ENCODE measurements at places on chromosomes 6 and 20. TPM values are rescaled to one million over a fixed set of nuclear protein-coding genes. Genes with fewer than 3 reads are reported as not detected.

GRCh38 chr6:106247733-106248132, 77.8 kb downstream of the ATG5 start:
- no peak overlapping the region for H3K4me3 ChIP-seq
- no peak overlapping the region for H3K27ac ChIP-seq
- H3K27me3 ChIP-seq: no peaks in the 10 kb centered on the region
- no peaks in the 10 kb centered on the region for H3K36me3 ChIP-seq

GRCh38 chr6:21367649-21368154, 225.8 kb upstream of the SOX4 start:
- DNase-seq: no peak
- no peaks in the 10 kb centered on the region for H3K36me3 ChIP-seq
- no peak overlapping the region for H3K27ac ChIP-seq
- peaks cover 18% of the 10 kb centered on the region for H3K4me1 ChIP-seq
- H3K27me3 ChIP-seq: no peaks in the 10 kb centered on the region

DNA sequence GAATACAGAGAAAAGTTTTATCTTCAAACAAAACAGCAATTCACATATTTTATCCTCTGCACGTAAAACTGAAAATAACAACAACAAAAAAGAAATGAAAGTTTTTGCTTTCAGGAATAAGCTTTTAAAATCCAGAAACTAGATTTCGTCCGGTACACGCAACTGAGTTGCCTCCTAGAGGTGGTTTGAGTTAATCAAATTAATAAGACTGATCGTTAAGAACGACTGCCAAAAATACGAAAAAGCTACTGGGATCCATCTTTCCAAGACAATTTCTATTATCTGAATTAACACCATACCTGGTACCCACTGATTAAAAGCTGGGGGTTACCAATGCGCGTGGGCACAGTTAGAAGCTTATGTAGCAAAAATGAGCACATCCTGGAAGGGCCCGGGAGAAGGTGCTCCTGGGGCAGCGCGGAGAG, 669 bp downstream of the PDCD2 start:
- DNase-seq: no peak
- peaks cover 22% of the 10 kb centered on the region for H3K4me1 ChIP-seq
- no peaks in the 10 kb centered on the region for H3K27me3 ChIP-seq
- H3K27ac ChIP-seq: peak overlapping the region; percentile 73
- peak overlapping the region; percentile 82 for H3K4me3 ChIP-seq

- H3K27ac ChIP-seq: no peak overlapping the region
- H3K27me3 ChIP-seq: no peaks in the 10 kb centered on the region
- H3K4me3 ChIP-seq: no peak overlapping the region
- DNase-seq: no peak
- peaks cover 25% of the 10 kb centered on the region for H3K4me1 ChIP-seq
These were observed 2.3 kb downstream of the SUPT3H start for GRCh38 chr6:45375449-45375848.

TTI1 gene
- 10.8 TPM for total RNA-seq

- no peak for DNase-seq
- H3K27me3 ChIP-seq: no peaks in the 10 kb centered on the region
- H3K27ac ChIP-seq: peak overlapping the region; percentile 19
These were observed 436.7 kb downstream of the MEI4 start for GRCh38 chr6:78089531-78089930.

SIRPB1 gene
- total RNA-seq: 1.6 TPM

BNIP5 gene
- total RNA-seq: not detected

- H3K4me1 ChIP-seq: peaks cover 39% of the 10 kb centered on the region
- DNase-seq: no peak
- H3K36me3 ChIP-seq: no peaks in the 10 kb centered on the region
- no peak overlapping the region for H3K4me3 ChIP-seq
- no peak overlapping the region for H3K27ac ChIP-seq
These were observed 23.1 kb upstream of the SMOC2 start for GRCh38 chr6:168417679-168418557.

UNC93A gene
- not detected for total RNA-seq

DNA sequence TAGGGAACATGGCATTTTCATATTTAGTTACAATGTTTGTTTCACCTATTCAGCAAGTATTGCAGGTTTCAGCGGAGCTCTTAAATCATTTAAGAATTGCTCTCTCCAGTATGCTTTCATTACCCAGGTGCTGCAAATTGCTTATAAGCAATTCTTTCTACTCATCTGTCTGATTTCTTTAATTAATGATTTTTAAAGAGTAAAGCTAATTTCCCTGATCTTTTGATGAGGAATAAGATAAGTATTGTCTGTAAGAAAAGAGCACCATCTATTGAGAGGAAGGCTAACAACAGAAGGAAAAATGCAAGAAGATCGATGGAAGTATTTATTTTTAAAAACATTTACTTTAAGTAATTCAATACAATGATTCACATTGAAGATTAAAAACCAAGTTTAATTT, 2.0 kb downstream of the OPRM1 start:
- no peak overlapping the region for H3K27ac ChIP-seq
- H3K4me1 ChIP-seq: no peaks in the 10 kb centered on the region
- no peaks in the 10 kb centered on the region for H3K36me3 ChIP-seq
- H3K4me3 ChIP-seq: no peak overlapping the region
- no peak for DNase-seq

DNA sequence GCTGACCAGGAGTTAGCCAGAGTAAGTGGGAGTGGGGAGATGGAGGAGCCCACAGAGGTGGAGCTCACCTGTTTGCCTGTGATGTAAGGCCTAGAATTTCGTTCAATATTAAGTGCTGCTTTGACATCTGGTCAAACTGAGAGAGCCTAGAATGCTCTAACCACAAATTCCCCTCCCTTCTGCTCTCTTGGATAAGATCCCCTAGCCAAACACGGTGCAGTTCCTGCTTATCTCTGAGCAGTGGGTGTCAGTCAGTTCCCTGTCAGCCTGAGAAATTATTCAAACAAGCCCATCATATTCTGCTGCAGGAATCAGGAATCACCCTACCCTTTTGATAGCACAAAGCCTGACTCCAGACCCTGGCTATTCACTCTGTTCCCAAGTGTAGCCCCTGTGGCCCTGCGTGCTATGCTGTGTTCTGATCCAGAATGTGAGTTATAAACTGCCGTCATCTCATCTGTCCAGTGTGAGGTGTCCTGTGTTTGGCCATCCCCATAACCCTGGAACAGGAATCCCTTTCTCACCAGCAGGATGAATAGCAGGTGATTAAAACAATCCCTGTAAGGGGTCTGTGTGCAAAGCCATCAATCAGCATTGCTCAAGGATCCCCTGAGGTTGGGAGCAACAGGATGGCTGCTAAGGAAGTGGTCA, 31.8 kb upstream of the ZNF133 start:
- no peak overlapping the region for H3K4me3 ChIP-seq
- no peaks in the 10 kb centered on the region for H3K36me3 ChIP-seq
- DNase-seq: no peak

DSE gene
- 71.9 TPM for total RNA-seq

PRR3 gene
- 13.6 TPM for total RNA-seq

- no peak overlapping the region for H3K4me3 ChIP-seq
- H3K4me1 ChIP-seq: no peaks in the 10 kb centered on the region
- no peaks in the 10 kb centered on the region for H3K36me3 ChIP-seq
- H3K27ac ChIP-seq: no peak overlapping the region
- DNase-seq: no peak
These were observed 73.0 kb upstream of the HMGN3 start for GRCh38 chr6:79307321-79308036.

DNA sequence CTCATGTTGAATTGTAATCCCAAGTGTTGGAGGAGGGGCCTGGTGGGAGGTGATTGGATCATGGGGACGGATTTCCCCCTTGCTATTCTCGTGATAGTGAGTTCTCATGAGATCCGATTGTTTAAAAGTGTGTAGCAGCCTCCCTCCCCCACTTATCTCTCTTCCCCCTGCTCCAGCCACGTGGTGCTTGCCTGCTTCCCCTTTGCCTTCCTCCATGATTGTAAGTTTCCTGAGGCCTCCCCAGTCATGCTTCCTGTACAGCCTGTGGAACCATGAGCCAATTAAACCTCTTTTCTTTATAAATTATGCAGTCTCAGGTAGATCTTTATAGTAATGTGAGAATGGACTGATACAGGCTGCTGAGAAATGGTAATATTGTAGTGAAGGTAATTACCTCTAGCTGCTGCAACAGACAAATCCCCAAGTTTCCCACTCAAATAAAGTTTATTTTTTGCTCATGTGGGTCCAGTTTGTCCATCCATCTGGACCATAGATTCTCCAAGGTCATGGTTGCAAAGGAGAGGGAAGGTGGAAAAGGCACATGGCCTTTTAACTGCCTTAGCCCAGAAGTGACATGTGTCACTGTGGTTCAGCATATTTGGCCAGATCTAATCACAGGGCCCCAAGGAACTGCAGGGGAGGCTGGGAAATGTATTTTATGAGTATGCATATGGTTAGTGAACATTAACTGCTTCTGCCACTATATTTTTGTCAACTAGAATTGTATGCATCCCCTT, 89.2 kb downstream of the TRMT11 start:
- no peak overlapping the region for H3K27ac ChIP-seq
- no peak overlapping the region for H3K4me3 ChIP-seq
- H3K27me3 ChIP-seq: no peaks in the 10 kb centered on the region
- peaks cover 2% of the 10 kb centered on the region for H3K36me3 ChIP-seq

GRCh38 chr20:46400828-46401477, 5.5 kb downstream of the ELMO2 start:
- peak overlapping the region; percentile 43 for H3K4me3 ChIP-seq
- H3K36me3 ChIP-seq: peaks cover 7% of the 10 kb centered on the region
- H3K27me3 ChIP-seq: no peaks in the 10 kb centered on the region
- peaks cover 59% of the 10 kb centered on the region for H3K4me1 ChIP-seq
- peak overlapping the region; percentile 93 for H3K27ac ChIP-seq
- no peak for DNase-seq

DNA sequence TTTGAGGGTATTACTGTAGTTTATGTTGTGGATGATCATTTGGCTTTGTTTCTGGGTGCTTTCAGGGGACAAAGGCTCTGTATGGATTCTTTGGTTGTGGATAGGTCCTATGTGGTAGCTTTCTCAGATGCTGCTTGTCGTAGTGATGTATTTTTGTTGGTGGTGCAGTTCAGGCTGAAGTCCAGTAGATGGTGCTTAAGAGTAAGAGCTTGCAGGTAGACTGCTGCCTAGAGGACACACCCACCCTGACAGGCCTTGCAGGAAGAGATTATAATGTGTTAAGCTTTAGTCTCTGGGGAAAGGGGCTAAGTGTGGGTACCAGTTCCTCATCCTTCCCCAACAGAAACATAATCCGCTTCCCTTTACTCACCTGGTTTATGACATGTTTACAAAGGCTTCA, 62.6 kb upstream of the ADGRB3 start:
- no peaks in the 10 kb centered on the region for H3K36me3 ChIP-seq
- H3K27ac ChIP-seq: no peak overlapping the region
- DNase-seq: no peak
- peaks cover 18% of the 10 kb centered on the region for H3K27me3 ChIP-seq

CEP85L gene
- total RNA-seq: 11.1 TPM

DNA sequence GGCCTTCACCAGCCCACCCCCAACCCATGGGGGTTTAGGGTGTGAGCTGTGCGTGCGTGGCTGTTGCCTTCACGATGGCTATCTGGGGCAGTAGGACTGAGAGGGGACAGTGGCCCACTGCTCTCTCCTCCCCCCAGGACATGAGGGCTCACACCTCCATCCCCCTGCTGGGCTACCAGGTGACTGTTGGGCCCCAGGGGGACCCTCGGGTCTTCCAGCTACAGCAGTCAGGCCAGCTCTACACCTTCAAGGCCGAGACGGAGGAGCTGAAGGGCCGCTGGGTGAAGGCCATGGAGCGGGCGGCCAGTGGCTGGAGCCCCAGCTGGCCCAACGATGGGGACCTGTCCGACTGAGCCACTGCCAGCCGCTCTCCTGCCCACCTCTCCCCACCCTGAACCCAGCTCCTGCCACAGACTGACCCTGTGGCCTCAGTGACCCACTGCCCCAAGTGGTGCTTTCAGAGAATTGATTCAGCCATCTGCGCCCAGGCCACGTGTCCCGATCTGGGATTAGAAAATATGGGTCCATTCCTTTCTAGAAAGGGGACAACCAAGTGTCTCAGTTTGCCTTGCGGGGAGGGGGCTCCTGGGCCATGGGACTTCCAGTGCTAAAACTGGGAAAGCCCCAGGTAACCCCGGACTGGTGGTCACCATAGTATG, 22.5 kb downstream of the FGD2 start:
- H3K36me3 ChIP-seq: peaks cover 2% of the 10 kb centered on the region
- H3K4me1 ChIP-seq: peaks cover 9% of the 10 kb centered on the region
- H3K4me3 ChIP-seq: no peak overlapping the region
- no peaks in the 10 kb centered on the region for H3K27me3 ChIP-seq

TRIM15 gene
- total RNA-seq: not detected

RAMACL gene
- 2.4 TPM for total RNA-seq

- H3K4me1 ChIP-seq: no peaks in the 10 kb centered on the region
- H3K4me3 ChIP-seq: no peak overlapping the region
- H3K36me3 ChIP-seq: no peaks in the 10 kb centered on the region
- H3K27ac ChIP-seq: no peak overlapping the region
- peaks cover 66% of the 10 kb centered on the region for H3K27me3 ChIP-seq
These were observed 67.9 kb upstream of the SLCO4A1 start for GRCh38 chr20:62574230-62574993.

CST2 gene
- not detected for total RNA-seq
